H9 (cell line): ENCODE measurements at places on chromosomes 12 and 14.
A peak's percentile ranks its signal among the peaks of the same experiment; 100 is the strongest.

- no peaks in the 10 kb centered on the region; the same call in 1 of the 2 replicates for H3K27me3 ChIP-seq
- no peak for DNase-seq
- no peak overlapping the region for H3K27ac ChIP-seq
- H3K4me1 ChIP-seq, result no peaks in the 10 kb centered on the region
- no peak overlapping the region for H3K4me3 ChIP-seq
These were observed 15.8 kb downstream of the VDR start for GRCh38 chr12:47889040-47889439.

DNA sequence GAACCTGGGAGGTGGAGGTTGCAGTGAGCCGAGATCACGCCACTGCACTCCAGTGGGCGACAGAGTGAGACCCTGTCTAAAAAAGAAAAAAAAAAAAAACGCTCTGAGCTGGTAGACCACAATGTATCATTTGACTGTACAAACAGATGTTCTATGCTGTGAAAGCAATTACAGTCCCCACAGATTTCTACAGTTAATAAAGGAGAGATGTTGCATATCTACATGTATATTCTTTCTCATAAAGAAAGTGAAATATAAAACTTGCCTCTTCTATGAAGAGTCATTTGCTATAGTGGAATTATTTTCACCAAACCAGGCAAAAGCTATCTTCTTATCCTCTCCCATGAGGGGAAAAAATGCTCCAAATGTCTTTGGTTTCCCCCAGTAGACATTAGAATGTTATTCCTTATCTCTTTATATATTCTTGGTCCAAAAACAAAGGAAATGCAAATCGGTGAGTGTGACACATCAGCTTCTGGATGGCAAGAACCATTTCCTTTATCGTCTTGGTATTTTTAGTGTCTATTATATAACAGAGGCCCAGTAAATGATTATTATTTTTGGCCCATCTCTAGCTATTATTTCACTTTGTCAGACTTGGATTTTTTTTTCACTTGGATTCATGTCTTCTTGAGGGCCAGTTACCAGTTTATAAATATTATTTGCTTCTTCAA, 230.4 kb downstream of the SSPN start:
- no peak overlapping the region for H3K4me3 ChIP-seq
- no peaks in the 10 kb centered on the region for H3K36me3 ChIP-seq
- no peak overlapping the region for H3K27ac ChIP-seq
- no peaks in the 10 kb centered on the region for H3K27me3 ChIP-seq
- no peaks in the 10 kb centered on the region for H3K4me1 ChIP-seq

DNA sequence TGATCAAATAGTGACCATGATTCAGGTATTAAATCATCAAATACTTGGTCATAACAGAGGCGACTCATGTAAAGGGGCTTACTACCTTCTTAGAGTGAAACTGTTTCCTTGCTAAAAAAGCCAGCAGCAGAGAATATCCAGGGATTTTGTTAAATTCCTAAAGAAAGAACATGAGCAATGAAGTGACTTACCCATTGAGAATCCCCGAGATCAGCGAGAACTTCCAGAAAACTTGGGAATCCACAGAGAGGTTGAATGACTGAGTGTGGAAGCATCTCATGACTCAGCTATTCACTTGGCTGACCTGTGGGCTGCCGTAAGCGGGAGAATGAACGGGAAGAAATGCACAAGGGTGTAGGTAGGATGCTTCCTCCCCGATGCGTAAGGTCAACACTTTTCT, 85.3 kb upstream of the KCNA1 start:
- no peaks in the 10 kb centered on the region for H3K4me1 ChIP-seq
- H3K27ac ChIP-seq, result no peak overlapping the region
- no peaks in the 10 kb centered on the region for H3K36me3 ChIP-seq

DNA sequence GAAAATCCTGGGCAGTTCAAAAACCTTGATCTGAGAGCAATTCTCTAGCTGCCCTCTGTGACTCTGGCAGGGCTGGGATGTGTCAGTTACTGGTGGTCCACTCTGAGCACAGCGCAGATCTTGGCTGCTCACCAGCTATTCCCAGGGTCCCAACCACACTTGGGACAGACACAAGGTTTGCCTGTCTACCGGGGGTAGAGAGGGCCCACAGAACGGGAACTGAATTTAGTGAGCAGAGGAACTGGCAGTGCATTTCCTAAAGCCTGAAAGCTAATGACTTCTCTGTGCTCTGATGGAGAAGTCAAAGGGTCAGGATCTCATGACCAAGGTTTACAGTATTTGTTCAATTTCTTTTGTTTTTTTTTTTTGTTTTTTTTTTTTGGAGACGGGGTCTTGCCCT, 2.6 kb downstream of the PDE6H start:
- H3K4me1 ChIP-seq, result no peaks in the 10 kb centered on the region
- no peak overlapping the region for H3K4me3 ChIP-seq
- no peaks in the 10 kb centered on the region for H3K27me3 ChIP-seq
- no peaks in the 10 kb centered on the region for H3K36me3 ChIP-seq
- H3K27ac ChIP-seq, result no peak overlapping the region
- DNase-seq, result no peak

- H3K36me3 ChIP-seq, result no peaks in the 10 kb centered on the region
- peak; percentile 82 for DNase-seq
- peak within 1 kb of the TSS; percentile 99 for H3K4me3 ChIP-seq
- no peak within 1 kb of the TSS for H3K27ac ChIP-seq
- no peaks in the 10 kb centered on the region; the same call in 1 of the 2 replicates for H3K27me3 ChIP-seq
- H3K4me1 ChIP-seq, result peaks cover 2% of the 10 kb centered on the region; the same call in 1 of the 2 replicates
These were observed at the start of gene YBX3 for GRCh38 chr12:10722905-10723746. Gene YBX3 (minus strand): TSS chr12:10723323. CDS start chr12:10723111, 212 bp downstream.

GRCh38 chr12:81022531-81022930, 55.3 kb upstream of the ACSS3 start:
- H3K36me3 ChIP-seq, result no peaks in the 10 kb centered on the region
- no peak overlapping the region for H3K27ac ChIP-seq
- DNase-seq, result no peak
- no peaks in the 10 kb centered on the region for H3K4me1 ChIP-seq
- H3K4me3 ChIP-seq, result no peak overlapping the region

- no peaks in the 10 kb centered on the region for H3K27me3 ChIP-seq
- no peaks in the 10 kb centered on the region for H3K4me1 ChIP-seq
- H3K27ac ChIP-seq, result no peak overlapping the region
- H3K4me3 ChIP-seq, result no peak overlapping the region
- H3K36me3 ChIP-seq, result no peaks in the 10 kb centered on the region
- DNase-seq, result no peak
These were observed 116.3 kb downstream of the TMX1 start for GRCh38 chr14:51356381-51356780.

GRCh38 chr12:71107936-71108335, 49.9 kb downstream of the TSPAN8 start:
- H3K36me3 ChIP-seq, result peaks cover 41% of the 10 kb centered on the region
- H3K27me3 ChIP-seq, result no peaks in the 10 kb centered on the region
- H3K27ac ChIP-seq, result no peak overlapping the region
- H3K4me1 ChIP-seq, result no peaks in the 10 kb centered on the region
- DNase-seq, result no peak

- no peak overlapping the region for H3K4me3 ChIP-seq
- DNase-seq, result no peak
- H3K36me3 ChIP-seq, result peaks cover 17% of the 10 kb centered on the region
- no peaks in the 10 kb centered on the region for H3K4me1 ChIP-seq
These were observed 380.0 kb downstream of the ATP23 start for GRCh38 chr12:58321414-58321813.

DNA sequence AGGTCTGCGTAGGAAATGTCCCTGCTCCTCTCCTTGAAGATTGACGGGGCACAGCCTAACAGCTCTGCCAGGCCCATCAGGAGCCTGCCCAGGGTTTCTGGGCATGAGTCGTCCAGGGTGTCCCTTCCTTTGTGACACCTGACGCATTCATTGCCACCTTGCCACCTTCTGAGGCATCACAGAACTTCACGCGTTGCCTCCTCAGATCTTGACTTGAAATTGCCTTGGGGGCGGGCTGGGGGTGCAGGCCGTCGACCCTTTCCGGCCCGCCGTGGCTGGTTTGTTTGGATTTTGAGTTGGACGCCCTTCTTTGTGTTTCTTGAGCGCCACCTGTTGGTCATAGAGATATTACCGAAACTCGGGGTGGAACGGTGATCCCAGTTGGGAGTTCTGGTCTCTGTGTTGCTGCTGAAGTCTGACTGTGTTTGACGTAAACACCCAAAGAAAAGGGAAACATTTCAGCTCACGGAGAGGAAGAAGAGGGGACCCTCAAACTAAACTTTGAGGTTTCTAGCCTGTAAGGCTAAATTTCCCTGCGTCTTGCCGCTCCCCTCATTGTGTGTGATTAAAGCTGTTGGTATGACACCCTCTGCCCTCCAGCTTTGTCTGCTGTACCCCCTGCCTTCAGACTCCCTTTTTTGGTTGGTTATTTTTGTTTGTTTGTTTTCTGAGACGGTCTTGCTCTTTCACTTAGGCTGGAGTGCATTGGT, 44.6 kb downstream of the MLXIP start:
- no peaks in the 10 kb centered on the region for H3K27me3 ChIP-seq
- H3K27ac ChIP-seq, result no peak overlapping the region
- 0 out of 2 replicates have a peak, but pooled peaks cover 4% of the 10 kb centered on the region for H3K4me1 ChIP-seq
- H3K36me3 ChIP-seq, result no peaks in the 10 kb centered on the region

DNA sequence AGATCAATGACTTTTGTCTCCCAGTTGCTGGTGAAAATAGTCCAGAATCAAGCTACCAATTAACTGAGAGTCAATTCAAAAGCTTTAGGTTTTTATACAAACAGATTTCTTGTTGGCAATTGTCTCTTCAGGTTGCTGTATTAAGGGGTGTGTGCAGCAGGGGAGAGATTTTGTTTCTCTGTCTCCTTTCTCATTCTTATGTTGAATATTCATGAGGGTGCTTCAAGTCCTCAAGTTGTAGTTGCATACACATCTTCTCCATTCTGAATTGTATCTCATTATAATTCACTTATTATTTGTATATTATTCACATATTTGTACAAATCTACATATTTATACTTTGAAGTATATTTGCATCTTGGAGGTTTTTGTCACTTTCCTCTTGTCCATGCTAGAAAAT, 126.7 kb upstream of the PTPRQ start:
- H3K4me1 ChIP-seq, result peaks cover 7% of the 10 kb centered on the region
- no peaks in the 10 kb centered on the region for H3K27me3 ChIP-seq
- no peak for DNase-seq
- H3K4me3 ChIP-seq, result no peak overlapping the region

- no peaks in the 10 kb centered on the region for H3K4me1 ChIP-seq
- no peaks in the 10 kb centered on the region for H3K27me3 ChIP-seq
- H3K36me3 ChIP-seq, result no peaks in the 10 kb centered on the region
These were observed 129.4 kb downstream of the RPAP3 start for GRCh38 chr12:47576289-47576945.

DNA sequence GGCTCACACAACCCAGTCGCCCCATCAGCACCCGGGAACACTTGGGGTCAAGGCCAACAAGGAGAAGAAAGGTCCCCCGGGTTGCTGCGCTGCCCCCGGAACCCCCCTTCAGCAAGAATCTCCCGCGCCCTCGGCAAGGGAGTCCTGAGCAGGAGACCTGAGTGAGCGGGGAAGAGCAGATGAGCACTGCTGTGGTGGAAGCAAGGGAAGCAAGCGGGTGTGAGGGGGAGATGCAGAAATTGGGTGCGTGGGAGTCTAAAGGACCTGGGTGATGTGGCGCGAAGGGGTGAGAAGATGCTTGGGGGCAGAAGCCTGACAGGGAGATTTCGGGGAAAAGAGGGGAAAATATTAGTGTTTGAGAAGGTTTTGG, 105.5 kb upstream of the PRB2 start:
- no peaks in the 10 kb centered on the region for H3K4me1 ChIP-seq
- H3K27me3 ChIP-seq, result no peaks in the 10 kb centered on the region; the same call in 1 of the 2 replicates
- H3K4me3 ChIP-seq, result peak overlapping the region; percentile 37

DNA sequence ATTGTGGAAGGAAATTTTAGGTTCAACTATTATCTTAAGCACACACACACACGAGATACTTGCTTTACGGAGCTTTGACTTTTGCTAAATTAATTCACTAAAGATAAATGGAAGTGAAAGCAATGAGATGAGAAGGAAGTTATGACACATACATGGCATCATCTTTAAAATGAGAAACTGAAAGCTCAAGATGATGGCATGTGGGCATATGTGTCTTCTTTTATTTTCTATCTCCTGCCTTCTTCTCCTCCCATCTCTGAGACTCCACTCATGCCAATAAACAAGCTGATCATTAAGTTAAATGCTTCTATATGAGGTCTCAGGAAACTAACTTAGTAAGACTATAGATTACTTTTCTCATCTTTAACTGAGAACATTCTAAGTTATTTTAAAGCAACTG, 216.7 kb downstream of the MED13L start:
- H3K4me3 ChIP-seq, result no peak overlapping the region
- no peaks in the 10 kb centered on the region for H3K36me3 ChIP-seq
- no peak overlapping the region for H3K27ac ChIP-seq
- no peaks in the 10 kb centered on the region for H3K27me3 ChIP-seq
- no peak for DNase-seq
- H3K4me1 ChIP-seq, result no peaks in the 10 kb centered on the region

GRCh38 chr12:124030510-124030909, 57.5 kb downstream of the ZNF664 start:
- peak; percentile 36 for DNase-seq
- no peak overlapping the region for H3K27ac ChIP-seq
- no peak overlapping the region for H3K4me3 ChIP-seq
- peaks cover 4% of the 10 kb centered on the region for H3K36me3 ChIP-seq

GRCh38 chr14:81625343-81625742, 91.7 kb upstream of the SEL1L start:
- no peaks in the 10 kb centered on the region for H3K27me3 ChIP-seq
- DNase-seq, result no peak
- no peaks in the 10 kb centered on the region for H3K36me3 ChIP-seq

DNA sequence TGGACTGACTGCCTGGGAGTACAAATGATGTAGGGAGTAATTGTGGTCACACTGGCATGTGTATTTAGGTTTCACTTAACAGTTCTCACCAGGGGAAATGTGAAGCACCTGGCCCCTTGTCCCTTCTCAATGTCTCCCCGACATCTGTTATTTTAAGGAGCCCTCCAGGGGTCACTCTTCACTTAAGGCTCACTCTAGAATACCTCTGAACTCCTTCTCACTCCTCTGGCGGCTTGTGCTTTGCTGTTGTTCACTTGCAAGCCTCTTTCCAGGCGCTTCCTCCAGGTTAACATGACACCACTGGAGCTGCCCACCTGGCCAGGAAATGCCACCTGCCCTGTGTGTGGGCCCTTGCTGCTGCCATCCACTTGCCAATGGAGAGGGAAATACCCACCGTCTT, 56.5 kb upstream of the GZMB start:
- peaks cover 2% of the 10 kb centered on the region; the same call in 1 of the 2 replicates for H3K4me1 ChIP-seq
- no peak overlapping the region for H3K4me3 ChIP-seq
- H3K36me3 ChIP-seq, result no peaks in the 10 kb centered on the region
- no peak overlapping the region for H3K27ac ChIP-seq
- no peaks in the 10 kb centered on the region for H3K27me3 ChIP-seq
- DNase-seq, result peak; percentile 77

- no peaks in the 10 kb centered on the region for H3K36me3 ChIP-seq
- H3K4me1 ChIP-seq, result no peaks in the 10 kb centered on the region
- no peak overlapping the region for H3K27ac ChIP-seq
- H3K4me3 ChIP-seq, result no peak overlapping the region
- no peak for DNase-seq
These were observed 10.0 kb downstream of the C14orf180 start for GRCh38 chr14:104589338-104590195.
